ENCODE measurements at places on chromosomes 3 and 15.
A peak's percentile ranks its signal among the peaks of the same experiment; 100 is the strongest.

- no peak for DNase-seq
Observed at GRCh38 chr3:95705786-95706418, 1108.5 kb upstream of the EPHA6 start.

GRCh38 chr3:183591881-183592521 is 36.5 kb upstream of the KLHL6 start:
- no peak for DNase-seq

DNA sequence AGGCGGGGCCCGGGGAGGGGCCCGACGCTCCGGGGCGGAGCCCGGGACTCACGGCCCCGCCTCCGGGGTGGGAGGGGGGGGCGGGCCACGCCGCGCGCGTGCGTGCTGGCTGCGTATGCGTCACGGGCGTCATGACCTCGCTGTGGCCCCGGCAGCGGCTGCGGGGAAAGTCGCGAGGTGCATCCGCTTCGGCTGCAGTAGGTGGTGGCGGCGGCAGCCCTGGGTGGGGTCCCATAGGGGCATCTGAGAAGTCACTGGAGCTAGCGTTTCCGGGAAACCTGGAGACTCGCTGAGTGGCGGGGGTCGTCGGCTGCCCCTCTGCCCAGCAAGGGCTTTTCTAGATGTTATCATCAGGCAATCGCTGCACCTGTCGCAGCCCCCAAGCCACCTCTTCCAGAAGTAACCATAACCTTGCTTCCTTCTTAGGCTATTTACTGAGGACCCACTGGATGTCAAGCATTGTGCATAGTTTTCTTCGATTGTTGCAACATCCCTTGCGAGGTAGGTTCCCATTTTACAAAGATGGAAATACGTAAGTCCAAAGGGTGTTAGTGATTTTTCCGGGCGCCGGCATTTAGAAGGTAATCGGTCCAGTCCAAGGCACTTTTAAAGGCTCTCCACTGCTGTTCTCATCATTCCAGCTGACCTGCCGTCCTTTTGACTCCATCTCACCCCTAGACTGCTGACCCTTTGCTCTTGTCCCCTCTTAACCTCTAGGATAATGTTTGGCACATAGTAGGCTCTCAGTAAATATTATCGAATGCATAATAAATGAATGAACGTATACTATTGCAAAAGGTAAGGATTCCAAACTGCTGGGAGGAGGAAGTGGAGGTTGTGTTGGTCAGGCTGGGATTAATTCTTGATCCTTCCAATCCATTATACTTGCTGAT is at the start of gene GDPGP1:
Gene GDPGP1 (plus strand): TSS at position 114 of the 893 bp plus-strand sequence. CDS start 6,700 bp downstream, outside the sequence.
- peak; percentile 95 for DNase-seq

GRCh38 chr3:69420781-69421520 is 35.1 kb upstream of the FRMD4B start:
- DNase-seq, result no peak
